AG04450 (cell line): ENCODE measurements at places on chromosomes 2 and 18.

DNA sequence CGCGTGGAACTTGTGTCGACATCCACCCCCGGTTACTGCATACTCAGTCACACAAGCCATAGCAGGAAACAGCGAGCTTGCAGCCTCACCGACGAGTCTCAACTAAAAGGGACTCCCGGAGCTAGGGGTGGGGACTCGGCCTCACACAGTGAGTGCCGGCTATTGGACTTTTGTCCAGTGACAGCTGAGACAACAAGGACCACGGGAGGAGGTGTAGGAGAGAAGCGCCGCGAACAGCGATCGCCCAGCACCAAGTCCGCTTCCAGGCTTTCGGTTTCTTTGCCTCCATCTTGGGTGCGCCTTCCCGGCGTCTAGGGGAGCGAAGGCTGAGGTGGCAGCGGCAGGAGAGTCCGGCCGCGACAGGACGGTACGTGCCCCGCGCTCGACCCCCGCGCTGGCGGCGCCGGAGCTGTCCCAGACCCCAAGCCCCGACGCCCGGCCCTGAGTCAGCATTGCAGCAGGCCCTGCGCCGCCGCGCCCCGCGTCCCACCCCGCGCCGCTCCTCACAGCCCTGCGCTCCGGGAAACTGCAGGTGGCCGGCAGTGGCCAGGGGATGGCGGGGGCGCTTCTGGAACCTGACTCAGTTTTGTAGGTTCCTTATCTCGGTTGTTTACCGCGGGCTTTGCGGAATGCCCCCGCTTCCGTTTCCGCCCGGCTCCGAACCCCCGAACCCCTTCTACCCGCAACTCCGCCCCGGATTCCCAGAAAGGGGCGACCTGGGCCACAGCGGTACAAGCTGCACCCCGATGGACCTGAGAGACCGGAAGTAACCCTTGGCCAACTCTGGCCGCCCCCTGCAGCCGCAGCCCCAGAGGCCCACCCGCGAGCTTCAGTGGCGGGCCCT, at the start of gene CFLAR:
CFLAR (plus strand) TSS at position 50 of the 844 bp plus-strand sequence. CDS start 13,702 bp downstream, outside the sequence.
- DNase-seq: peak; percentile 26

DNA sequence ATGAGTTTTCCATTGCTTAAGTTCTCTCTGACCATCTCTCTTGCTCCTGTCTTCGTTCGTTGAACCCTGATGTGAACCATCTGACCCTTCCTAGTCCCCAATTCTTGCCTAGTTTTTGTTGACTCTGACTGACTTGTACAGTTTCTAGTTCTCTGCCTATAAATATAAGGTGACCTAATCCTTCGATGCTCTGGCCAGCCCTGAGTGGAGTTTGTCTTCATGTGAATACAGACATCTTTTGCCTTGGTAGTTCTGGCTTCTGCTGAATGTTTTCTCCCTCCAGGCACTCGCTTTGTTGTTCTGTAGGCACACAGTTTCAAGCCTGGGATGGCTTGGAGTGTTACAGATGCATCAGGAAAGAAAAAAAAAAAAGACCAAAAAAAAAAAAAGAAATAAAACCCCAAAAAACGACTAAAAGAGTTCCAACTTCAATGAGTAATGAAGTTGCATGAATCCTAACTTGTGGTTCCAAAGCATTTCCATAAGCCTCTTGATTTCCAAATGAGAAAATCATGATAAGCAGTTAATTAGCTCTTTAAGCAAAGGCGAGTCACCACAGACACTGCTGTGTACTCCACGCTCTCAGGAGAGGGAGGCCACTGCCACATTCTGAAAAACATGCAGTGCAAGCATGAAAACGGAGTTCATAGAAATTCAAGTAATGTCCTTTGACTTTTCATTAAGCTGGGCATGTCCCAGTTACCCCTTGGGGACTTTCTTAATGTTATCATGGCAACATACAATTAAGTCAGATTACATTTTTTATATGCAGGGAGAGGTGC, 165.2 kb downstream of the TDRD15 start:
- no peak for DNase-seq

- no peak for DNase-seq
Observed at GRCh38 chr18:79523206-79523735, 127.5 kb downstream of the NFATC1 start.

DNA sequence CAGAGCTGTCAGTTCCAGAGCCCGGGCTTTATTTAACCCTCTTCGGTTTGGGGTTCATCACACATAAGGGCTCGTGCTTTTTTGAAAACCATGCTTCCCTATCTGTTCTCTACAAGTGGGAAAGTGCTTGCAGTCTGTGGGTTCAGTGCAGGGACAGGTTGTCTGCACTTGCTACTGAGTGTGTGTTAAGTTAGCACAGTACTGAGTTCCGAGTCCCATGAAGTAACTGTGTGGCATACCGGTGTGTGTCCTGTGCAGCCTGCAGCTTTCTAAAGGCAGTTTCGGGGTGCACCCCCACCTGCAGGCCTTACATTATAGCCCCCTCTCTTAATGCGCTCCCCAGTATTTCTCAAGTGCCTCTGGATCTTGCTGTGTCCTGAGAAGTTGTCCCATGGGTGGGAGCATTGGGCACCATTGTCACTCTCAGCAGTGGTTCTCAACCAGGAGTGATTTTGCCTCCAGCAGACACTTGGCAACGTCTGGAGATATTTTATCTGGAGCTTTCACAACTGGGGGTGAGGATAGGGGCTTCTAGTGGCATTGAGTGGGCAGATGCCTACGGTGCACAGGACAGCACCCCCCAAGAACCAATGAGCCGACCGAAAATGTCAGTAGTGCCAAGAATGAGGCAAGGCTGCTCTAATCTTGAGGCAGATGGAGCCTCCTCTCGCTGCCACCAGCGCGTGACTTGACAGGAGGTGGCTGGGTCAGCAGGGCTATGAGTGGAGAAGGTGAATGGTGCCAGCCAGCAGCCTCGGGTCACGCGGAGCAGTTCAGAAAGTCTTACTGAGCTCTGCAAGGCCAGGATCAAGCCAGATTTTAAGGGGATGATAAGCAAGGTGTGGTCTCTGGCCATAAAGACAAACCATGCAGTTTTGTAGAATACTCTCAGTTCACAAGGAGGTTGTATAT, 152.2 kb downstream of the SMAD7 start:
- DNase-seq: no peak

DNA sequence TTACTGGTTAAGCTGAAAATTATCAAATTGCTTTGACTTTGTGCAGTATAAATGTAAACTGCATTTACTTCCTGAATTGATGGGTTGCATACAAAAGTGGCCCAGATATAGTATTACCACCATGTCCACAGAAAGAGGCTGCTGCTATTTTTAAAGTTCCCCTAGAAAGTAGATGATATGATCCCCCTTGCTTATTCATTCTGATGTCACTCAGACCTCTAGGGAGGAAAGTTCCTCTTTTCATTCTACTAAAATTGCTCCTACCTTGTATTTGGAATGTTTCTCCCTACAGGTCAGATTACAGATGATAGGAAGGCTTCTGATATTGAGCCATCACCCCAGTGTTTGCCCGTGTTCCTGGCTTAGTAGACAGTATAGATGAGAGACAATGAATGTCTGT, 247.6 kb upstream of the TNP1 start:
- no peak for DNase-seq

- peak; percentile 63 for DNase-seq
Observed at GRCh38 chr2:195477248-195477995, 179.6 kb upstream of the SLC39A10 start.

GRCh38 chr2:167491788-167492187, 603.5 kb downstream of the XIRP2 start:
- DNase-seq: no peak

DNA sequence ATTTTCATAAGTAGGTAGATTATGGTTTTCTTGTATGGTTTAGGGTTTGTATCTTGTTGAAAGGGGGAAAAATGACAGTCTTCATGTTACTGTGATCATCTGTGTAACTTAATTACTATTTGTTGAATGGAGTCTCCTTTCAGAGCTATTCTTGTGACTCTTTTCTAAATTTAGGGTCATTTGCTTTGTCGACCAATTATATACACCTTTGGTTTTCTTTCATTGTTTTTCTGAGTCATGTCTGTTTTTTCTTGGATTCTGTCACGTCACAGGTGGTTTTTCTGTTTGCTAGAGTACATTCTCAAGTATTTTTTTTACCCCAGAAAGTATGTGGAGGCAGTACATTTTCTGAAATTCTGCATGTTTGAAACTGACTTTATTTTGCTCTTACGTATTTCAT, 43.8 kb upstream of the DYSF start:
- no peak for DNase-seq

DNA sequence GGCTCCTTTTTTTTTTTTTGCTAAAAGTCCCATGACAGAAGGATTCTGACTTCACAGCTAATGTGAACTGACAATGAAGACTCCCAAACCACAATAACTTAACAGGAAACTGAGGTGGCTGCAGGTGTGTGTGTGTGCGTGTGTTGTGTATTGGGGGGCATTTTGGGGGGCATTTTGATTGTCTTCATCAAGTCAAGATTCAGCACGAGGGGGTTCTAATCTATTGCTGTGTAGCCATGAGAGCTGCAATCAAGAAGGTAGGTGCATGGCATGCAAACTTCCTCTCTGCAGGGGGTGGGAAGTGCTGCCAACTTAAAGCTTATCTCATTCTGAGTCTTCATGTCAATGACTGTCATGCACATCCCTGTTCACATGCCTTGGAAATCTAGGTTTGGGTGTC, 25.2 kb downstream of the SPRED2 start:
- DNase-seq: no peak
